ENCODE measurements at places on chromosomes 16 and 17. TPM values are rescaled to one million over a fixed set of nuclear protein-coding genes. Genes with fewer than 3 reads are reported as not detected.

DNA sequence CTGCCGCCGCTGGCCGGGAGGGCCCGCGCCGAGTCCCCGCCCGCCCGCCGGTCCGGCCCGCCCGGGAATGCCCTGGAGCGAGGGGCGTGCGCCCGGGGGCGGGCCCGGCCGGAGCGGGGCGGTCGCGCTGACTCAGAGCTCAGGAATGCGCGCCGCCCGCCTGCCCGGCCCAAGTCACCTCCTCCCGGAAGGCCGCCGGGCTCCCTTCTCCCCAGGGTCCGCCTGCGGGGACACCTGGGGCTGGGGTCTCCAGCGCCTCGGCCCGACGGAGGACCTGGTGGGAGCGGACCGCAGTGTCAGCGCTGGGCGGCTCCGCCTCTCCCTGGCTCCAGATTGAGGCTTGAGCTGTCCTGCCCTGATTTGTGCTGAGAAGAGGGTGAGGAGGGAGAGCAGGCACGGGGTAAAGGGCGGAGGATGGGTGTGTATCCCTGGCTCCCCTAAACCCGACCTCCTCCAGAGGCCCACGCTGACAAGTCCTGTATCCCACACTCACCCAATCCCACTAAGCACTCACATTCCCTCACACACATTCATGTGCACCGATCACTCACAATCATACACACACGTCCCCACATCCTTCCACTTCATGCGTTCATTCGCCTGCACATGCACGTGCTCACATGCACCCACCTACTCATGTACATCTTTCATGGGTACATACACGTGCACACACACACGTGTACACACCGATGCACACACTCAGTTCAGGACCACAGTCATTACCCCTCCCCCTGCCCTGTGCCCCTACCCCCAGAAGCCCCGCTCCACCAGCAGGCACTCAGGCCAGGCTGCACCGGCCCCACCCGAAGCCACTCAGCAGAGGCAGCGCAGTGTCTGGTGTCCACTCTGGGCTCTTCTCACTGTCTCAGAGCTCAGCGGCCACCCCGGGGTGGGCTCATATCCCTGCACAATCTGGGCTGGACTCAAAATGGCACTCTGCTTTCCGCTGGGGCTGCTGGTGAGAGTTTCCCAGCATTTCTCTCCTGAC lies at the start of gene RHBDF1:
RHBDF1 (minus strand) TSS at position 71 of the 988 bp plus-strand sequence. CDS start 7,616 bp downstream, outside the sequence.
- peak; percentile 99 for DNase-seq

DNA sequence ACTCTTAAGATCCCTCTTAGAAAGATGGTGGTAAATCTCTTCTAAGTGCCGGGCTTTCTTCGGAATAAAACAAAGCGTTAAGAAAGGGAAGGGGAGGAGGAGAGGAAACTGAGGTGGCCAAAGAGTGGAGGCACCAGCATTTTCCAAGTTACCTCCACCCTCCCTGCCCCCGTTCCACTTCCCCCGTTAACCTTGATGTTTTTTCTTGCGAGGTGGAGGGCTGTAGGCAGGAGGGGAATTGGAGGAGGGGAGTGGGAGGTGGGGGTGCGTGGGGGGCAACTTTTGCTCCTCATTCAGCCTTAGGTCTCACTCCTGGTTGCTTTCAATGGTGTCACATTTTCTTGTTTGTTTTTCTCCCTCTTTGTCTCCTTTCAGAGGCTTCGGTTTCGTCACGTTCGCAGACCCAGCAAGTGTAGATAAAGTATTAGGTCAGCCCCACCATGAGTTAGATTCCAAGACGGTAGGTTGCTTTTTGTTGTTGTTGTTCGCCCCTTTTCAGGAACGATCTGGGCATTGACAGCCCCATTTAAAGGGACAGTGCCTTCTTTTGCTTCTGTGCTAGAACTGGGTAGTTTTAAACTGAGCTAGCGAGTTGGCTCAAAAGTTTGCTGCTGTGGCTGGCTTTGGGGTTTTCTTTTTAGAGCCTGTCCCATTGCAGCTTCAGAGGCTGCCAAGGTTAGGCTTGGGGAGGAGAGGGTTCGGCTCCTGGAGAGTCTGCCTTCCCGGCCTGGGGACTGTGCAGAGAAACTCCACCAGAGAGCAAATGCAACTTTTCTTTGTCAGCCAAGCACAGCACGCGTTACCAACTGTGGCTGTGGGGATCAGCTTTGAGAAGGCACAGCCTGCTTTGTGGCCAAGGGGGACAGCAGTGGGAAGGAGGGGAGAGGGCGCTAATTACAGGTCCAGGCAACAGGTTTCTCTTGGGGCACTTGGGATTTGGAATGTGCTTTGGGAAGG lies 1.9 kb downstream of the MSI2 start:
- DNase-seq, result no peak

- DNase-seq, result peak; percentile 93
Measured at GRCh38 chr17:44345454-44346026, 438 bp downstream of the GRN start.

DNA sequence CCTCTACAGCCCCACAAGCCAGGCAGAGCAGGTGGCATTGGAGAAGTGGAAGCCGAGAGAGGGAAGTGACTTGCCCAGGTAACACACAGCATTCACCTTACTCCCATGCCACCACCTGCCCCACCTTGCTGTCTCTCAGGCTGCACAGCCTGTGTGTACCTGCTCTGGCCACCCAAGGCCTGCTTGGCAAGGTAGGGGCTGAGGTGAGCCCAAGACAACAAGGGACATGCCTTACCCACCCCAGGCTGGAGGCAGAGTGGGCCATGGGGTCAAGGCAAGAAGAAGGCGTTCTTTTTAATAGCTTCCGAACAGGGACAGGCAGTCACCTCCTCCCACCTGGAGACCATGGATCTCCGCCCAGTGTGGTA lies 40.1 kb downstream of the IRX3 start:
- no peak for DNase-seq

DNA sequence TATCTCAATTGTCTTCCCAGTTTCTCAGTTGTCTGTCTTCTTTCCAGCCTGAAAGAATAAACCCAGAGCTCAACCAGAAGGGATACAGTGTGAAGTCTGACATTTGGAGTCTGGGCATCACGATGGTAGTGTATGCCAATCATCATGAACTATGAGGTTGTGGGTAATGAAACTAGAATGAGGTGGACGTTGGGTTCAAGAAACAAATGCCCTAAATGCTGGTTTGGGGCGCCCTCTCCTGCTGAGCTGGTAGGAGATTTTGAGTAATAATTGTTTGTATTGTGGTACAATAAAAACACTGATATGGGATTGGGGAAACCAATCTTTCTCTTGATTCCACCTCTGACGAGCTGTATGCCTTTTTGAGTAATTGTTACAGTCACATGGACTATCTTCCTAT lies 110.4 kb downstream of the MAP2K6 start:
- DNase-seq, result no peak

- no peak for DNase-seq
Measured at GRCh38 chr16:84082835-84083569, 33.7 kb downstream of the MBTPS1 start.

- DNase-seq, result peak; percentile 92
Measured at GRCh38 chr17:7557775-7558543, 591 bp upstream of the TNFSF13 start.

DNA sequence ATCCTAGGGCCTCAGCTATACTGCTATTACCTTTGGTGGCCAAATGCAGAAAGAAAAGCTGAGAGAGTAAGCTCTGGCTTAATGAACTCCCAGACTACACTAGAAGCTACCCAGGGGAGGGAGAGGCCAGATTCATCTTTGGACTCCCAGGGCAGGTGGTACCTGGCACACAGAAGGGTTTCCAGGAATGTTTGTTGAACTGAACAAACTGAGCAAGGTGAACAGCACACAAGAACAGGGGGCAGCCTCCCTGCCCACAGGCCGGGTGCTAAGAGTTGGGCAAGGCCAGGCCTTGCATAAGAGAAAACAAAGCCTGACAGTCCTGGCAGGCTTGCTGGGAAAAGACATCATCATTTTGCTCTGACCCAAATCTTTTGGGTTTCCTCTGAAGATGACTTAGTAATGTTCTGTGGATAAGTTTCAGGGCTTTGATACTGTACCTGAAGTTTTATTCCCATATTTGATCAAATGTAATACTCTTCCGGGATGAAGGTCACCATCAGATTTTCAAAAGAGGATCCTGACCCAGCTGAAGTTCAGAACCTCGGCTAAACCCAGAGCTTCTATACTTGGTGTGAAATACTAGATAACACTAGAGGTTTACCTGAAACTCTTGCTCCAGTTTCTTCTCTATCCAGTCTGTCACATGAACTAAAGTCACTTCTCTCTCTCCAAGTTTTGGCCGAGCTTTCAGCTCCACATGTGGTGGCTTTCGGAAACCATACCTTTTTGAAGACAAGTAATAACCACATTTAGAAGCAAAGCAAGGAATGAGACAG lies 20.5 kb upstream of the ERN1 start:
- DNase-seq, result no peak

- no peak for DNase-seq
Measured at GRCh38 chr17:68349157-68349556, 57.9 kb downstream of the ARSG start.

DNA sequence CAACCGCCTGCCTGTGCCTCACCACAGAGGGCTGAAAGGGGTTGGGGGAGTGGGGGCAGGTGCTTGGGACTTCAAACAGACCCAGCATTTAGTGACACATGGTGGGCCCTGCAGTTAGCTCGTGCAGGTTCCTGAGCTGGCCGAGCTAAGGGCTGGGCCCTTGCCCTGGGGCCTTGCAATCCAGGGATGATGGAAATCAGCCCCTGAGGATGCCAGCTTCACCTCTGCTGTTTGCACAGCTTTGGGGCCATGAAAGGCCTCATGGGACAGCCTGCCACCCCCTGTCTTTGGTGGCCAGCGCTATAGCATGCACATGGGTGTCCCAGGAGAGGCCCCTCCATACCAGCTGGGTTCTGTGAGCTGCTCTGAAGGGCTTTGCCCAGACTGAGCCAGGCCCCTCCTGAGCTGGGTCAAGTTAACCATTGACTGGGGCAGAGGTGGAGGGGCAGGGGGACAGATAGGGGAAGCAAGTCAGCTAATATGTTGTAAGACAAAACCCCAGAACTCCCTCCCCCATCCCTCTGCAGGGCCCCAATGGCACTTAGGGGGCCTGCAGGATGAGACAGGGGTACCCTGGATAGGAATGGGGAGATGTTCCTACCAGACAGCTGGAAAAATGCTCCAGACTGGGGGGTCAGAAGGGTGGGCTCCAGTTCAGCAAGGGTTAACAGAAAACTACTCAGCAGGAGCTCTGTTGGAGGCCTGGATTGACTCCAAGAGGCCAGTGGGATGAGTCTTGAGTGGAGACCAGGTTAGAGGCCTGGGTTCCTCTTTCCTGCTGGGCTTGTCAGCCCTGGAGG lies 692 bp downstream of the PRR15L start:
- no peak for DNase-seq

GRCh38 chr17:4711661-4712181 lies 1.3 kb downstream of the ARRB2 start:
- peak; percentile 42 for DNase-seq

DNA sequence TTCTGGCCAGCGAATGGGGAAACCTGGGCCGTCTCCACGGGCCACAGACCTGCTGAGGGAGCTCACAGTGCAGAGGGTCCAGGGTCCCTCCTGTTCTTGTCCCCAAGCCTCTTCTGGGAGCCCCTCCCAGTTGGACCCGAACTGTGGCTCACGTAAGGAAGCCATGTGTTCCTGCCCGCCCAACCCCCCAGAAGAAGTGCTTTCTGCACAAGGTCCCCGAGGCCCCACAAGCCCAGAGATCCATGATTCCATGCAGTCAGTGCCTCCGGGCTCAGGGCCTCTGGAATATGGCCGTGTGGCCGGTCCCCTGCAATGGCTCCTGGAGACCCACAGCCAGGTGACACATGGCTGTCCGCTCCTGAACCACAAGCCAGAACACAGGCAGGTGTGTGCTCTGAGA lies 272.4 kb downstream of the C16orf95 start:
- no peak for DNase-seq

- no peak for DNase-seq
Measured at GRCh38 chr17:73795730-73796129, 151.5 kb upstream of the SDK2 start.

- DNase-seq, result peak; percentile 85
Measured at GRCh38 chr16:56643080-56643778, 4.8 kb downstream of the MT1A start.

DNA sequence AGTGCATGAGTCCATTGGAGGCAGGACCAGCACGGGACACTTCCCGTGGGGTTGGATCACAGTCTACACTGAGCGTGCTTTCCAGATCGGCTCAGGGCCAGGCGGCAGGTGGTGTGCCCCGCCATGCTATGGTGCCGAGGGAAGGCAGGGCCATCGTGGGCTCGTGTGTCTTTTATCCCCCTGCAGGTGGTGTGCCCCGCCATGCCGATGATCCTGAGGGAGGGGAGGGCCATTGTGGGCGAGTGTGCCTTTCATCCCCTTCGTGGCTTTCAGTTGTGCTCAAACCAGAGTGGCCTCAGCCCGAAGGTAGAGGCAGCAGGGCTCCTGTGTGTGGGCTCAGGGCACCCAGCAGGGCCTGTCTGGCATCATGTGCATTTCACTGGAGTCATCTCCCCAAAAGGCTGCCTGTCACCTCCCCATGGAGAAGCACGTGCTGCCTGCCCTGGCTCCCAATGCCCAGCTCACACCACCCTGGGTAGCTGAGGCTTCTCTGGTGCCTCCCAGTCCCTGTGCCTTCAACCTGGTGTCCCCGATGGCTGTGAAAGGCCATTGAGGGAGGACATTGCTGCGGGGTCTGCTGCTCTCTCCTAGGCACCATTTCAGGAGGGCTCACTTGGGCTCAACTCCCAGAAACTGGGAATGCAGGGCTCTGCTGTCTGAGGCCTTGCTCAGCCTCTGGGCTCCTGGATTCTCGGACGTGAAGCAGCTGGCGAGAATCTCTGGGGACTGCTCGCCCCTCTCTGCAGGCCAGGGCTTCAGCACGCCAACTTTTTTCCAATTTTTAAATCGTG lies 207.6 kb downstream of the NPIPB11 start:
- DNase-seq, result peak; percentile 19

- DNase-seq, result peak; percentile 91
Measured at GRCh38 chr17:39564211-39564848, 43.4 kb downstream of the NEUROD2 start.

GRCh38 chr16:18958621-18959029 lies 25.1 kb upstream of the TMC7 start:
- no peak for DNase-seq

- DNase-seq, result no peak
Measured at GRCh38 chr17:77943971-77944370, 14.5 kb upstream of the TNRC6C start.

DNA sequence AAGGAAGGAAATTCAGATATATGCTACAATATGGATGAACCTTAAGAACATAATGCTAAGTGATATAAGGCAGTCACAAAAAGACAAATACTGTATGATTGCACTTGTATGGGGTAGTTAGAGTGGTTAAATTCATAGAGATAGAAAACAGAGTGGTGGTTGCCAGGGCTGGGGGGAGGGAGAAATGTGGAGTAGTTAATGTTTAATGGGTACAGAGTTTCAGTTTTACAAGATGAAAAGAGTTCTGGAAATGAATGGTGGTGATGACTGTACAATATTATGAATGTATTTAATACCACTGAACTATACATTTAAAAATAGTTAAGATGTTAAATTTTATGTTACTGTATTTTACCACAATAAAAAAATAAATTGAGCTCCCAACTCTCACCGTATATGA lies 157.9 kb downstream of the TOX3 start:
- DNase-seq, result no peak

TNS4 gene
- total RNA-seq, result 0.14 TPM

CMTM2 gene
- total RNA-seq, result 0.48 TPM

CACNG3 gene
- not detected for total RNA-seq

MYH8 gene
- total RNA-seq, result not detected

Data from H7 (cell line).